A673 (cell line): ENCODE measurements at places on chromosomes 2 and 18. TPM values are rescaled to one million over a fixed set of nuclear protein-coding genes. Genes with fewer than 3 reads are reported as not detected.

- H3K4me3 ChIP-seq = no peak overlapping the region
- no peak for DNase-seq
- H3K27ac ChIP-seq = no peak overlapping the region
- no peaks in the 10 kb centered on the region for H3K4me1 ChIP-seq
- H3K36me3 ChIP-seq = no peaks in the 10 kb centered on the region
- H3K27me3 ChIP-seq = no peaks in the 10 kb centered on the region
These were observed 18.9 kb downstream of the CPO start for GRCh38 chr2:206958261-206958660.

GRCh38 chr18:37496568-37496967 is 69.0 kb downstream of the CELF4 start:
- no peaks in the 10 kb centered on the region for H3K4me1 ChIP-seq
- H3K4me3 ChIP-seq = no peak overlapping the region
- no peak for DNase-seq
- no peaks in the 10 kb centered on the region for H3K36me3 ChIP-seq
- no peak overlapping the region for H3K27ac ChIP-seq
- peaks cover 36% of the 10 kb centered on the region for H3K27me3 ChIP-seq

DNA sequence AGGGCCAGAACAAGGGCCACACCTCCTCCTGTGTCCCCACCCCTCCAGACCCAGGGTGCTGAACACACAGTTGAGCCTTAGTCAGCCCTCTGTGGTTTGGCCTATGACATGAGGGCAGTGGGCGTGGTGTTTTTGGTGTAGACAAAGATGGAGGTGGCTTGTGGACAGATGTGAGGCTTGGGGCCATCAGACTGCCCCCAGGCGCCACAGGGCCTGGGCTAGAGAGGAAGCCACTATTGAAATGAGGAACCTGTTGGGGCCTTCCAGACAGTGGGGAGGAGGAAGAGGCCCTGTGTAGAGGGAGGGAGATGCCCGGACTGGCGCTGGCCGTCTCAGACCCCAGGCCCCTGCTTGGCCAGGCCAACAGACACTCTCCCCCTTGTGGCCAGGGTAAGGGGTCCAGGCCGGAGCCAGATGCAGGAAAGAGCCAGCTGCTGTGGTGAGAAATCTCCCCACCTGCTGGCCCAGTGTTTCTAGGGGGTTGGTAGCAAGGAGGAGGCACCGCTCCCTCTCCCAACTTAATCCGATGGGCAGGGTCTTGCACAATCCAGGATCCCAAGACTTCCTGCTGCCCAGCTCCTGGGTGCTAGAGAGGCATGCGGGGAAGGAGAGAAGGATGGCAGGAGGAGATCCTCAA is 53.8 kb downstream of the SMAD7 start:
- DNase-seq = no peak
- no peaks in the 10 kb centered on the region for H3K36me3 ChIP-seq
- peaks cover 6% of the 10 kb centered on the region for H3K4me1 ChIP-seq
- no peak overlapping the region for H3K27ac ChIP-seq

DNA sequence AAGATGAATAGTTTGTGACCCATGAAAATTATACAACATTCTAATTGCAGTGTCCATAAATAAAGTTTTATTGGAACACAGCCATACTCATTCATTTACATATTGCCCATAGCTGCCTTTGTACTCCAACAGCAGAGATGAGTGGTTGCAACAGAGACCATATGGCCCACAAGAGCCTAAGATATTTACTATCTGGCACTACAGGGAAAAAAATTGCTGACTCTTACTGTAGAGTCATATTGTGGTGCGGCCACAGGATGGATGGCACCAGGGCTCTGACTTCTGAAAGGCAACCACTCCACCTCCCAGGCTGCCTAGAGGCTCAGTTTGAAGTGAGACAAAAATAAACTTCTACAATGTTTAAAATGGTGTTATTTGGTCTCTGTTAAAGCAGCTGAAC is 404.0 kb upstream of the ATP5MC3 start:
- no peak for DNase-seq
- no peak overlapping the region for H3K4me3 ChIP-seq
- no peaks in the 10 kb centered on the region for H3K4me1 ChIP-seq
- H3K36me3 ChIP-seq = no peaks in the 10 kb centered on the region
- H3K27ac ChIP-seq = no peak overlapping the region

GRCh38 chr2:112149194-112149593 is 11.0 kb downstream of the FBLN7 start:
- no peaks in the 10 kb centered on the region for H3K36me3 ChIP-seq
- no peak for DNase-seq
- H3K4me3 ChIP-seq = no peak overlapping the region

EFHD1 gene
- 0.58 and 1.4 TPM in 2 replicates for total RNA-seq

ATOH8 gene
- 4.3 and 4.6 TPM in 2 replicates for total RNA-seq
